Stimulated activated naive CD8-positive, alpha-beta T cell treated with anti-CD3 and anti-CD28 coated beads, Interleukin-15, Interleukin-2, amounts not matched to agents 100 U/mL and 50 U/mL, for 24 hours (primary cell): ENCODE measurements at places on chromosomes 16 and 17.

DNA sequence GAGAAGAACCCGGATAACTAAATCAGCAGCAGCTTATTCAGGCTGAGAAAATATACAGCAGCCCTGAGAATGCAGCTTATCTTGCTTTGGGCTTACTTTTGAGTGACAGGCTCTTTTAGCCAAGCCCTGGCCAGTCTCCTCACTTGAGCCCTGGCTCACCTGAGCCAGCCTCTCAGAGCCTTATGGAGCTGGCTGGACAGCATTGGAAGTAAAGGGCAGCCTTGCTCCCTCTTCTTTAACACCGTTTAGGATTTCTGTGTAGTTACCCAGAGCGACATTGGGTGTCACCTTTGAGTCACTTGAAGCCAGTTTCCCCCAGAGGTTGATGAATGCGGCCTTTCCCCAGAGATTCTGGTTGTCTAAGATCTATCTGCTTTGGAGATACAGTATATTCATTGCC lies 7.7 kb upstream of the NPIPB2 start:
- peak; percentile 20 for DNase-seq

- DNase-seq, result no peak
Observed at GRCh38 chr17:1165836-1166235, 13.9 kb downstream of the ABR start.

- no peak for DNase-seq
Observed at GRCh38 chr17:77323413-77324171, 182.8 kb downstream of the SEC14L1 start.

DNA sequence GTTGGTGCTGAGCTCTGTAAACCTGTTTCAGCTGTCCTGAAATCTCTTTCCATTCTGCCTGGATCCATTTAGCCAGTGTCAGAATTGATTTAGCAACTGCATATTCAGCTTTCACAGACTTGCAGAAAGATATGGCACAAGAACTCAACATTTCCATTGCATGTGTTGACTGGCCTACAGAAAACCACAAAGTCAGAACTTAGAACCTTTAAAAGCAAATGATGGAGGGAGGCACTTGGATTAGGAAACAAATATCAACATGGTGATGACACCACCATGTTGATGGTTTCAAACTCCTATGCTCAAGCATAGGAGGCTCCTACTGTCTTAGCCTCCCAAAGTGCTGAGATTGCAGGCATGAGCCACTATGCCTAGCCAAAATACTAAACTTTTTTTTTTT lies 52.3 kb upstream of the ARL6IP1 start:
- DNase-seq, result no peak

- no peak for DNase-seq
Observed at GRCh38 chr16:47449788-47450187, 11.1 kb downstream of the ITFG1 start.

GRCh38 chr17:18179196-18179595 lies 4.4 kb upstream of the ALKBH5 start:
- DNase-seq, result no peak

DNA sequence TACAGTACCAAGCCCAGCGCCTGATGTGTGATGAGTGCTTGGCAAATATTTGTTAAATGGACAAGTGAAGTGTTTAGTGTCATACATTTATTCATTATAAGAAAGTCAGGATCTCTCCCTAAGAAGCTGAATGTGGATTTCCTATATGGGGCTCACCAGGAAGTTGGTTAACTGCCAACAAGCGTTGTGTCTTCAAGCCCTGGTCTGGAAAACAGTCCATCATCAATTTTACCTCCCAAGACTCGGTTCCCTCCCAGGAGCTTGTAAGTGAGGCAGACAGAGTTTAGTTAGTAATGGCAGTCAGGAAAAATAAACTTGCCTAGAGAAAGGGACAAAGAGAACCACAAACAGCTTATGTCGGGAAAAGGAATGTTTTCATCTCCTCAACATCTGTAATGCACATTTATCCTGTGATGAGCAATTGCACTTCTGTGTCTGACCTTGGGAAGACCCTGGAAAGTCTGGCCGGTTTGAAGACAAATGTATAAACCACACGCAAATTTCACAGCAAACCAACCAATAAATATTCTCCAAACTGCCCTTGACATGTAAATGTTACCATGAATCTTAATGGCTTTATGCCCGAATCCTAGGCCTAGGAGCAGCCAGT lies 28.3 kb downstream of the C16orf95 start:
- no peak for DNase-seq

- no peak for DNase-seq
Observed at GRCh38 chr17:63487014-63487339, 10.1 kb downstream of the ACE start.

DNA sequence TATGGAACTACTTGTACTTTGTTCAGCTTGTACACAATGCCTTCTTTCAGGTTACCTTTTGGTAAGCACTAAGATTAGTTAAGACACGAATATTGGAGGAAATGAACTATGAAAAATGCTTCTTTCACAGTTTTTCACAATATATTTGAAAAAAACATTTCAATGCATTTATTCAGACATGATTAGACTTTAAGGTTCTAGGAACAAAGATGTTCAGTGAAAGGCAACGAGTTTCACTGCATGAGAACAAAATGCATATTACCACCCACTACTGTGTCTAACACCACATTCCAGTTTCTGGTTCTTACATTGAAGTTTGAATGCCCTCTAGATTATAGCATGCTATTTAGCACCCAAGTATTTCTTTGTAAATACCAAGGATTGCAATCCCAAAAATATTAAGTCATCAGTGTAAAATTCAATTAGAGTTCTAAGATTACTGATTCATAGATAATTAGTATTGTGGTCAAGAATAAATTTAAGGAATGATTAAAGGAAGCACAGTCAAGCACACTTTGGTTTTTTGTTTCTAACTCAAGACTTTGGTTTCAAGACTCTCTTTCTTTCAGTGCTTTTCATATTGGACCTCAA lies 261.7 kb downstream of the CEP112 start:
- no peak for DNase-seq

DNA sequence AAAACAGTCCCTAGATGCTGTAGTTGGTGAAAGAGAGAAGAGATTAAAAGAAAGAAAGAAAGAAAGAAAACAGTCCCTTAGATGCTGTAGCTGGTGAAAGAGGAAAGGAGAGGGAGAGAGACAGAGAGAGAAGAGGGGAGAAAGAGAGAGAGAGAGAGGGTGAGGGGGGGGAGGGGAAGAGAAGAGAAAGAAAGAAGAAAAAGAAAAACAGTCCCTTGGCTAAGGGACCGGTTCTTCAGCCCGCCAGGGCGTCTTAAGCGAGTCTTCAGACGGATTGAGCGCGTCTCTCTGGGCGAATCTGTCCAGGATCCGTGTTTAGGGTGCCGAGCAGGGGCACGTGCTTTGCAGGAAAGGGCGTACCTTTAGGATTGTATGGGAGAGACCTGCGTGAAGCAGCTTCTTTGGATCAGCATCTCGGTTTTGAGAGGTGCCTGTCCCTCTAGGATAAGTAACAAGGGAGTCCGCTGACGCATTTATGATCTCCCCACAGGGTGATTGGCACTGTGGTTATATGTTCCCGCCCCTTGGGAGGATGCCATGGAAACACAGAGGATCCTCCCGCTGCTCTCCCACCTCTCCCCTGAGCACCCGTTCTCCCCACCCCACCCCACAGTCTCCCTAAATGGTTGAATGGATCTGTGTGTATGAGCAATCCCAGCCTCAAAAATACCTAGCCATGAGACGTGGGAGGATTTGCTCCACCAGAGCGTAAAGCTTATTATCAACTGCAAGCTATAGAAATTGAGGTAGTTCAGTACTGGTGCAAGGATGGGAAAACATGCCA lies 16.7 kb downstream of the GNGT2 start:
- DNase-seq, result peak; percentile 45
